ENCODE measurements at places on chromosomes 12 and 14.

GRCh38 chr14:54803926-54804537, 98.6 kb downstream of the GCH1 start:
- no peak for DNase-seq

GRCh38 chr14:50001151-50001998, 108.5 kb downstream of the ARF6 start:
- peak; percentile 74 for DNase-seq

- DNase-seq = no peak
These were observed 43.0 kb upstream of the SYCP3 start for GRCh38 chr12:101782273-101782731.

GRCh38 chr12:108399514-108399913, 60.4 kb upstream of the CMKLR1 start:
- DNase-seq = no peak

- no peak for DNase-seq
These were observed 39.9 kb downstream of the INSM2 start for GRCh38 chr14:35573911-35574310.

GRCh38 chr12:105841840-105842239, 296.9 kb downstream of the NUAK1 start:
- DNase-seq = no peak

- no peak for DNase-seq
These were observed 8.8 kb upstream of the DDHD1 start for GRCh38 chr14:53161758-53162435.

GRCh38 chr12:69481133-69481532, 10.9 kb downstream of the FRS2 start:
- DNase-seq = no peak

GRCh38 chr12:37546901-37547475, 769.6 kb upstream of the ALG10B start:
- DNase-seq = no peak

DNA sequence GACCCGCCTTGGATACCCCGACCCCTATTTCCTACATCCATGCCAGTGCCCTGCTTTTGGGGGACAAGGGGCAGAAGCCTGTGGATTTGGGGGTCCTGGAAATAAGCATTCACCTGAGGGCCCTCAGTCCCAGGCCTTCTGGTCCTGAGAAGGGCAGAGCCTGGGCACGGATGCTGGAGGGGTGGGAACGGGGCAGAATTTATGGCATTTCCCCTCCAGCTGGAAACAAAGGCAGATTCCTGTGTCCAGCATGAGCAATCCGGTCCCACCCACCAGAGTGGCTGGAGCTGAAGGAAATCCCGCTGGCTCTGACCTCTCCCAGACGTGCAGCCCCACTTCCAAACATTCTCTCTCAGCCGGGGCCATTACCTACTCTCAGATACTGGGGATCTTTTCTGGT, 9.3 kb downstream of the ANKRD33 start:
- DNase-seq = no peak

DNA sequence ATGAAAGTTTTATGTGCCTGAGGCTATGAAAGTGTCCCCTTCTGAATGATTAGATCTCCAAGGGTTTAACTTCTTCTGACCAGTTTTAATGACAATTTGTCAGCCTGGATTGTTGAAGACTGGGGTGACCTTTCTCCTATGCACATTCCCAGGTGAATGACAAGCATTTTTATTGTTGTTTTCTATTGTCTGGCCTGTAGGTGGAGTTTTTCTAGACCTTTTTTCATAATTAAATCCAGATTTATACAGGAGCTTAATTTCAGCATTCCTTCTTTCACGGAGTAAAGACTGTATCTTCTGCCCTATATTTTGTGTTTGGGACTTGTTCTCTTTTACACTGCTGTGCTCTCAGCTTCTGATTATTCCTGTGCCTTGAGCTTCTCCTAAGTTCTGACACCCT, 125.0 kb upstream of the FAR2 start:
- no peak for DNase-seq

- DNase-seq = no peak
These were observed 3.7 kb upstream of the HSD17B6 start for GRCh38 chr12:56759263-56759908.

GRCh38 chr12:95731519-95731958, 59.0 kb downstream of the NTN4 start:
- DNase-seq = no peak

DNA sequence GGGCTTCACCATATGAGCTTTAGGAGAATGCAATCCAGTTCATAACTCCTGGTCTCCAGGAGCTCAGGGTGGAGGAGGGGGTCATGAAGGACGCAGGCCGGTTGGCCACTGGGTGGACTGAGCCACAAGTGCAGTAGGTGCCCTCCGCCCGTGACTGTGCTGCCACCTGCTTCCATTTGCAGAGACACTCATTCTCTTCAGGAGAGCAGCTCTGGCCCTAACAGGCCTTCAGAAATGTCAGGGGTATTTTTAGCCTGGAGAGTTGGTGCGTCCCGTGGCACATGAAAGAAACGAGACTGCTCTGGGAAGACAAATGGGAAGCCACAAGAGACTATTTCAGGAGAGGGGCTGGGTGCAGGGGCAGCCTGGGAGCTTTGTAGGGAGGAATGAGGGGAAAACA, 74.6 kb upstream of the MYL2 start:
- no peak for DNase-seq

DNA sequence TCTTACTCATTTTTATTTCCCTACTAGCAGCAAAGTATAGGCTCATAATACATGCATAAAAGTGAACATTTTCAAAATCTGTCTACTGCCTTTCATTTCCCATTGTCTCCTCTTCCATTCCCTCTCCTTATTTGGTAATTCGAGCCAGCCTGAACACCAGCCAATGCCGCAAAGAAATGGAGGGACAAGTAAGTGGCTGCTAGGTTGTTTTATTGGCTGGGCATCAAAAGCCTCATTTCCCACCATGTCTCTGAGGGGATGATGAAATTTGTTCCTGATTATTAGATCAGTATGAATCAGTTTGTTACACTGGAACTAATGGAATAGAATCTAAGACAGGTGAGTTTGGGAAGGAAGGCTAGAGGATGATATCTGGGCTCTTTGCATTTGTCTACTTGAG, 143.5 kb downstream of the KCNA5 start:
- DNase-seq = peak; percentile 1

GRCh38 chr14:33781236-33781635, 169.6 kb downstream of the EGLN3 start:
- DNase-seq = no peak

GRCh38 chr12:77189458-77189857, 124.1 kb upstream of the E2F7 start:
- DNase-seq = no peak

- DNase-seq = no peak
These were observed 17.6 kb downstream of the CCDC88C start for GRCh38 chr14:91399868-91400640.

DNA sequence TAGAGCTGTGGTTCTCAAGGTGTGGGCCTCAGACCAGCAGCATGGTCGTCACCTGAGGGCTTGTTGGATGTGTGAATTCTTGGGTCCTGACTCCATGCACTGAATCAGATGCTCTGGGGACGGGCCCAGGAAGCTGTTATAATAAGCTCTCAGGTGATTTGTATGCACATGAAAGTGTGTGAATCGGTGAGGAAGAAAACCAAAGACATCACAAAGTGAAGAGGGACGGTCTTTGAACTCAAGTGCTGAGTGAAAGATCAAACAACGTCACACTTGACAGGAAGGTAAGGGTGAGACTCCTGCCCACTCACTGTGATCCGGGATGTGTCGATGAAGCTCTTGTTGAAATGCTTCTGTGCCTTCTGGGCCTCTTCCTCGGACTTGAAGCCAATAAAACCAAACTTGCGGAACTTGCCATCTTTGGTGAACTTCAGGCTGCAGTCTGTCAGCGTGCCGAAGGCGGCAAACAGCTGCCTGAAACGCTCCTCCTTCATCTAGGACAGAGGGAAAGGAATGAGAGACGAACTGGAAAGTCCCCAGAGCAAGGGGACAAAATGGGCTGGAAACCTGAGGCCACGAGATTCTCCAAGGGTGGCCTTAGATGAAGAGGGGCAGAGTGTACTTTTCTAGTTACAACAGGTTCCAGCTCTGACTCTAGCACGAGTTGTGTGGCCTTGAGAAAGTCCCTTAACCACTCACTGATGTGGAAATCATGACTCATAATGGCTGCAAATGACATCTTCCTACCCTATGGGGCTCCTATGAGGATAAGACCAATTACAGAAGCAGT, 4.0 kb downstream of the RBM19 start:
- no peak for DNase-seq

- no peak for DNase-seq
These were observed 1127.9 kb downstream of the VRK1 start for GRCh38 chr14:97924922-97925613.

- DNase-seq = peak; percentile 34
These were observed 13.6 kb upstream of the GALNT16 start for GRCh38 chr14:69246331-69246730.

DNA sequence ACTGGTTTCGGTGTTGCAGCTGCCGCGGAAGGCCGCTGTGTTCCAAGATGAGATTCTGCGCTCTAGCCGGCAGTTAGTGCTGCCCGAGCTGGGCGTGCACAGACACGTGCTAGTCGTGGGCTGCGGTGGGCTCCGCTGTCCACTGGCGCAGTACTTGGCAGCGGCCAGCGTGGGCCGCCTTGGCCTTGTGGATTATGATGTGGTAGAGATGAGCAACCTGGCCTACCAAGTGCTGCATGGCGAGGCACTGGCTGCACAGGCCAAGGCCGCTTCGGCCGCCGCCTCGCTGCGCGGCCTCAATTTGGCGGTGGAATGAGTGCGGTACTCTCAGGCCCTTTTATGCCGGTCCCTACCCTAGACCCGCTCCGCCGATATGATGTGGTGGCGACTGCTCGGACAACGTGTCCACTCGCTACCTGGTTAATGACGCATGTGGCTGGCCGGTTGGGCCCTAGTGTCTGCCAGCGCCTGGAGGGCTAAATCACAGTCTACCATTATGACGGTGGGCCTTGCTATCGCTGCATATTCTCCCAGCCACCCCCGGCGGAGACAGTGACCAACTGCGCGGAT, 102.2 kb downstream of the SNAPC1 start:
- DNase-seq = no peak

- peak; percentile 41 for DNase-seq
These were observed 42.9 kb upstream of the SINHCAF start for GRCh38 chr12:31368666-31369361.

GRCh38 chr14:23147676-23148075, 28.6 kb upstream of the CEBPE start:
- no peak for DNase-seq
